ENCODE measurements at places on chromosomes 4 and X.

GRCh38 chr4:113825272-113825671 is 63.7 kb upstream of the CAMK2D start:
- peak; percentile 56 for DNase-seq

GRCh38 chr4:55450566-55450965 is 54.8 kb downstream of the TMEM165 start:
- no peak for DNase-seq

DNA sequence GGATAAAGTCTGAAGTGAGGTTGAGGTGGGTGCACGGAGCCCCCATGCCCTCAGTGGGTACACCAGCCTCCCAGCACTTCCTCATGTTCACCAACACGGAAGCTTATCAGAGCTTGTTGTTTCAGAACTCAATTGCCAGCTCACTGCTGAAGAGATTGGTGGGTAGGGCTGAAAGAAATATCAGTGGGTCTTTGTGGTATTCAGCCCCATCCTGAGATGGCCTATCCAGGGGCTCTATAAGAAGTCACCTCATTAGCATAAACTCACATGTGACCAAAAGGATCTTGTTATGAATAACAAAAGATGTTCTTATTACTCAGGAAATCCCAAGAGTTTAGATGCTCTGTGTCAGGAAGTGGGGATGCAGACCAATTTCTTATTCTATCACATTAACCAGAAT is 177.3 kb downstream of the ARHGAP10 start:
- DNase-seq: no peak

- DNase-seq: no peak
Observed at GRCh38 chr4:17109126-17109525, 210.7 kb upstream of the LDB2 start.

DNA sequence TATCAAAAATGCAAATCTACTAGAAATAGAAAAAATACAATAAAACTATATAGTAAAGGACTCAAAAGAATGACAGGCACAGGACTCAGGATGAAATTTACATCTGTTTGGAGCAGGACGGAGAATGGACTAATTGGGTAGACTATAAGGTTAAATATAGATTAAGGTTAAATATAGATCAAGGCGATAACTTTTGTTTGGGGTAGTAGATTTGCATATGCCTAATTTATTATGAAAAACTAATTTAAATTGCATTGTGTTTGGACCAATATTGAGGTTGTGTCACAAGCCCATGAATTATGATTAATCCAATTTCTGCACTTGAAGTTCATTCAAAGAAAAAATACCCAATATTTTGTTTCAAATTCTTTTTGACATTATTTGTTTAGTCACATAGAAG is 31.0 kb downstream of the MTHFD2L start:
- DNase-seq: no peak

GRCh38 chrX:11478026-11478425 is 184.8 kb downstream of the AMELX start:
- DNase-seq: no peak

DNA sequence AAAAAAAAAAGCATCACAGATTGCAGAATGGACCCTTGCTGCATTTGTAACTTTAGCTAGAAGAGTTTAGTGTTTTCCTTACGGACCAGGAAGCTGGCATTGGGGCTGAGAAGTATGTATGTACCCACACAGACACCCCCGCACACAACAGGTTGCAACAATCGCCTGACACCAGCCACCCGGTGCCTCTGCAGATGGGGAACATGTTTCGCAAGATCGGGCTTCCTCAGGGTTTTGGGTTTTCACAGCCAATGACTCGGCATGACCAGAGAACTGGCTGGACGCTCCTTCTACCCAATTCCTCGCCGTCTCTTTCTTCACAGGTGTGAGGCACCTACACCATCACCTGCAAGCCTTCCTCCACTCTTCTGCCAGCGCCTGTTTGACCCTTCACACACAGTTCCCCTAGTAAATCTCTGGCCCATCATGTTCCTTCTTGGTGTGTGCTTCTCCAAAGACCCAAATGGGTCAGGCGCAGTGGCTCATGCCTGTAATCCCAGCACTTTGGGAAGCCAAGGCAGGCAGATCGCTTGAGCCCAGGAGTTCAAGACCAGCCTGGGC is 70.4 kb downstream of the DHRSX start:
- DNase-seq: peak; percentile 72

DNA sequence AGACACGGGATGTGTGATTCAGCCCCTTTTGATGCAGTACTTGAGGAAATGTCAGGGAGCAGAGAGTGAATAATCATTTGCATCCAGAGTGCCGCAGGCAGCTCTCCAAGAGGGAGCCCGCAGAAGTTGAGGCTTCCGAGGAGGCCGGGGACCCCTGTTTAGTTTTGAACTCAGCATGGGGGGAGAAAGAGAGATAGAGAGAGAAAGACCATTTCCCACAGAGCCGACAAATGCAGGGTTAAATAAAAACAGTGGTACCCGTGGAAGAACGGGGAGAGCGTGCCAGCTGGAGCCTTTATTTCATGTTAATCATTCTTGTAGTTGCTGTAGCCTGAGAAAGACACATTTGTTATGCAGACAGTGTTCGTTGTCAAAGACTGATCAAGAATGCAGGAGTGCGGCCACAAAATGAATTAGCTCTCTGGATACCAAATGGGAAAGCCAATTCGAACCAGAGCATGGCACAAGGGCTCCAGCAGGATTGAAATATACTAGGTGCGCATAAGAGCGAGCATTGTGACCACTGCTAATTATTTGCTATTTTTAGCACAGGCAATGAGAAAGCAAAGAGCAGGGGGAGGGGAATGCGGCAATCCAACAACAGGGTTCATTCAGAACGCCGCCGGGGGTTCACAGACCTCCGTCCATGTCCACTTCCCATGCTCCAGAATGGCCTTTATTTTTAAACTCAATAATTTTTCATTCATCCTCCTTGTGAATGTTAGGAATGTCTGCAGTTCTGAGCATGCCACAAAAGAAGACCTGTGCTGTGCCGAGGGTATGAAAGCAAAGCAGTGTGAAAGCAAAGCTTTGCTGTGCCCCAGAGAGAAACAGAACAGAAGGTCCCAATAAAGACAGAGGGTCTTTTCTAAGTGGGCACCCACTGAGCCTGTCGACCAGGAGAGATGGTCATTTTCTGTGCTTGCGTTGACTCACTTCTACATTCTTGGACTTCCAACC is 243.9 kb upstream of the VCX3A start:
- no peak for DNase-seq

- DNase-seq: no peak
Observed at GRCh38 chr4:134326866-134327265, 125.3 kb upstream of the PABPC4L start.
